ENCODE measurements at places on chromosomes 11 and 22.

- peak; percentile 5 for DNase-seq
These were observed 1.5 kb downstream of the UFD1 start for GRCh38 chr22:19477321-19478044.

DNA sequence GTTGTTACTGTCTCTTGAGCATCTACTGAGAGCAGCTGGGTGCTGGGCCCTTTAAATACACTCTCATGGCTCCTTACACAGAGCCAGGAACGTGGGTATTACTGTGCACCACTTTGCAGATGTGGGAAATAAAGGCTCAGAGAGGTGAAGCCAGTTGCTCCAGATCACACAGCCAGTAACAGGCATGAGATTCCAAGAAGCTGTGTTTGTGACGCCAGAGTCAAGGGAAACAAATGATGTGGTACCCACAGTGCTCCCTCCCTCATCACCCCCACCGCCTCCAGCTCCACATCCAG, 1.4 kb upstream of the PRDM11 start:
- DNase-seq = no peak

- no peak for DNase-seq
These were observed 4.7 kb downstream of the DPP3 start for GRCh38 chr11:66484806-66485380.

GRCh38 chr11:90783111-90783510, 560.3 kb upstream of the CHORDC1 start:
- DNase-seq = no peak

GRCh38 chr11:13247606-13248296, 29.8 kb upstream of the BMAL1 start:
- no peak for DNase-seq

- DNase-seq = no peak
These were observed 20.3 kb upstream of the MALAT1 start for GRCh38 chr11:65478388-65479183.
